Stimulated activated CD8-positive, alpha-beta memory T cell treated with anti-CD3 and anti-CD28 coated beads, Interleukin-7, amount 100 ng/mL, for 24 hours (primary cell): ENCODE measurements at places on chromosomes 1 and 21.

DNA sequence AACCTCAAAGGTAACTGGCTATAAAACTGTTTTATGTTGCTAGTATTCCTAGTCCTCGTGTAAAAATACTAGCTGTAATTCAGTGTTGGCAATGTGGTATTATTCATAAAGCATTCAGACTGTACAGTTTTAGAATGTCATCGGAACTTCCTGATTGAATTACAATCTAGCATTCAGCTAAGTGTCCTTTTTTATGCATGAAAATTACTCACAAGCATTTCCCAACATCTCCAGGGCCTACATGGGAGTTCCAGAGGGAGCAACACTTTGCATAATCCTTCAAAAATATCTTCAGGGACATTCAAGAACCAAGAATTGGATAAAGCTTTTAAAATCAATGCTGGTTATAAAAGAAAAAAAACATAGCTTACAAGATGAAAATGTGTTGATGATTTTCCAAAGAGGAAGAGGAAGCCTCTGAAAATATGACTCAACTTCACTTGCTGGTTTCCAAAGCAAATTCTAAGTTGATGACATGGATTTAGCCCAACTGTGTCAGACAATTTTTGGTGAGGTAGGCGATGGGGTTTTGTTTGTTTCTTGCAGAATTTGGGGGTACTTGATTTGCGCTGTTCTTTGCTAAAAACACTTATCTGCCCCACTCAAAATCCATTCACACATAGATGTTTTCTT, 137.8 kb downstream of the SLC44A5 start:
- no peak for DNase-seq

DNA sequence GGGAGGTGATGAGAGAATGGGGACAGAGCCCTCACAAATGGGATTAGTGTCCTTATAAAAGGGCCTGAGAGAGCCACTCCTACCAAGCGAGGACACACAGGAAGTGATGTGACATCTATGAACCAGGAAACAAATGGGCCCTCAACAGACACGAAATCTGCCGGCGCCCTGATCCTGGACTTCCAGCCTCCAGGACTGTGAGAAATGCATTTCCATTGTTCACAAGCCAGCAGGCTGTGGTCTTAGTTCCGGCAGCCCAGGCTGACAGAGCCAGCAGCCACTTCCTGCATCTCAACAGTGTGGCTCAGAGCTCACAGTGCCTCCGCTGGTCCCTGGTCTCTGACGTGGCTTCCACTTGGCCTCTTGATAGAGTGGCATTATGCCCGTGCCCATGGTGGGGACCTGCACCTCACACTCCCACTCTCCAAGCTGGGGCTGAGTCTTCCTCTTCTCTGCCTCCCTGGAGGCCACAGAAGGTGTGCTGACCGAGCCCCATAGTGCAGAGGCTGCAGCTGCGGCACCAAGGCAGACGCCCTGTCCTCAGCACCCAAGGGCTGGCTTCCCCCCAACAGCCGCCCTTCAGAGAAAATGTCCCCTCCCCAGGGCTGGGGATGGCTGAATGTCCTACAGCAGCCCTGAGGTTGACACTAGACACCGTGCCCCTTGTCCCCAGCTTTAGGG, 44.9 kb downstream of the ACOT7 start:
- no peak for DNase-seq

DNA sequence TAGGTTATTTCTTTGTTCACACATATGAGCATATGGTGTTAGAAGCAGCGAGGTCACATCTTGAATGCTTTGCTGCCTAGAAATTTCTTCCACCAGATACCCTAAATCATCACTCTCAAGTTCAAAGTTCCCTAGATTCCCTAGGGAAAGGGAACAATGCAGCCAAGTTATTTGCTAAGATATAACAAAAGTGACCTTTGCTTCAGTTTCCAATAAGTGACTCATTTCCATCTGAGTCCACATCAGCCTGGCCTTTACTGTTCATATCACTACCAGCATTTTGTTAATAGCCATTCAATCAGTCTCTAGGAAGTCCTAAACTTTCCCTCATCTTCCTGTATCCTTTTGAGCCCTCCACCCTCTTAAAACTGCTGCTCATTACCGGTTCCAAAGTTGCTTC, 1502.5 kb downstream of the KCNT2 start:
- no peak for DNase-seq

DNA sequence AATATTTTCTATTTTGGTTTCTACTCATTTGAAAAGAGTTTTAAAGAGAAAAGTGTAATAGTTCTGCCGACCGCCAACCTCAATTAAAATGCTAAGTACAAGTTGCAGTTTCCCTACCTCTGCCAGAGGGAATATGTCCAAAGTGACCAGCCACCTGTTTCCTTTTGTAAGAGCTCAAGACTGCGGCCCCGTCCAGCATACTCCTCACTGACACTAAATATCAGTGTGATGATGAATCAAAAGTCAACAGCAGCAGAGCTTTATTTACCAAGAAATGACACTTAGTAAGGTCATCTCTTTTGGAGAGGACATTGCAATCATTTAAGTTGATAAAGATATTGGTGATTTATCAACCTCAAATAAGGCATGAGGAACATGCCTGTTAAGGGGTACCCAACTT, 57.4 kb upstream of the NRIP1 start:
- DNase-seq: no peak

- DNase-seq: no peak
Observed at GRCh38 chr1:178344513-178345091, 152.2 kb downstream of the CLEC20A start.

GRCh38 chr1:82086739-82087138, 286.0 kb downstream of the ADGRL2 start:
- no peak for DNase-seq

DNA sequence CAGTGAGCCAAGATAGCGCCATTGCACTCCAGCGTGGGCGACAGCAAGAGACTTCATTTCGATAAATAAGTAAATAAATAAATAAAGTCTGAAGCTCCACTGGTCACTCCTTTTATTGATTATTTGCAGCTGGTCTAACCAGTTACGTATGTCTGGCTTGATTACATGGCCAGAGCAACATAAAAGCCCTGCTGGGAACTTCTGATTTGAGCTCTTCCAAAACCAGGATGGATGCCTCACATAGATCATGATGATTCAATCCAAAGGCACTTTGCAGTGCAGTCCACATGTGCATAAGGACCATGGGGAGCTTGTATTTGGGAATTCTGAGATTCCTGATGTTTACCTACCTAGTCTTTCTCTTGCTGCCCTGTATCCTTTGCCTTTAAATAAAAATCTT, 24.0 kb downstream of the NSUN4 start:
- no peak for DNase-seq

DNA sequence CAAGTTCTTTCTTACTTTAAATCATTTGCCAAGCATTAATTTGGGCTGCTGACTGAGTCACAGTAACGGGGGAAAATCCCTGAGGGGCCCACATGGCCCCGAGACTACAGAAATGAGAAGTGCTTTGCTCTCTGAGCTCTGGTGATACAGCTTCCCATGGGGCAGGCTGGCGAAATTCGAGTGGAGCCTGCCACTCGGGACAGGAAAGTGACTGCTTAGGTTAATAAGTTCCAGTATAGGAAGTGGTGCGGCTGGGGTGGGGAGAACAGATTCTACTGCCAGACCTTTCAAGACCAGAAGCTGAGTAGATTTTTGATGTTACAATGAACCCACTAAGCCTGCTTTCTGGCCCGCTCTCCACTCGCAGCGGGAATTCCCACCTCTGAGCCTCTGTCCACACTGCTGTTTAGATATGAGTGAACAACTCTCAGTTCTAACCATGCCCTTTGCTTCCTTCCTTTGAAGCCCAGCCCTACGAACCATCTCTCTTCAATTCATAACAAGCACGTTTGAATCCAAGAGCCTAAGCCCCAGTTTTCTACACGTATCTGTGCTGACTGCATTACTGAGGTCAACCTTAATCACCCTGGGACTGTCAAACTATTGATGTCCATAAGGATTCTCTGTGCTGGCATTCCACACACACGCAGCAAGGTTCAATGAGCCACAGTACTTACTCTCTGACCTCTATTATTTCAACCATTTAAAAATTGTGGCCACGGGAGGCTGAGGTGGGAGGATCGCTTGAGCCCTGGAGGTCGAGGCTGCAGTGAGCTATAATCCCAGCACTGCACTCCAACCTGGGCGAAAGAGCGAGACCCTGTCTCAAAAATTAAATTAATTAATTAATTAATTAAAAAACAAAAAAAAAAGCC, 9.6 kb downstream of the ZBTB17 start:
- peak; percentile 57 for DNase-seq

DNA sequence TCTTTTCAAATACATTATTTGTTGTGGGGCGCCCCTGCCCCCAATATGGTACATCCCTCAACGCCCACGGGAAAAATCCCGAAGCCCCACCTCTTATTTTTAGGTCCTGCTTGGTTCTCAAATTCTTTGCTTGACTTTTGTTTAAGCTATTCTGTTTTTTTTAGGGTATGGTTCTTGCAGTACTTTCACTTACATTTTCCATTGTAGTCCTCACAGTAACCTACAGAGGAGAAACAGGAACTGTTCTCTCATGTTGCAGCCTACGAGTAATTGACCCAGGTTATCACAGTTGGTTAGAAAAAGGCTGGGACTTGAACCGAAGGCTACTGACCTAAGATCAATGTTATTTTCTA, 697 bp upstream of the C21orf91 start:
- DNase-seq: no peak

GRCh38 chr1:30704765-30705509, 18.4 kb downstream of the MATN1 start:
- no peak for DNase-seq

- DNase-seq: no peak
Observed at GRCh38 chr21:18369115-18369514, 34.5 kb downstream of the TMPRSS15 start.

GRCh38 chr21:40567501-40567900, 279.5 kb downstream of the DSCAM start:
- DNase-seq: no peak

DNA sequence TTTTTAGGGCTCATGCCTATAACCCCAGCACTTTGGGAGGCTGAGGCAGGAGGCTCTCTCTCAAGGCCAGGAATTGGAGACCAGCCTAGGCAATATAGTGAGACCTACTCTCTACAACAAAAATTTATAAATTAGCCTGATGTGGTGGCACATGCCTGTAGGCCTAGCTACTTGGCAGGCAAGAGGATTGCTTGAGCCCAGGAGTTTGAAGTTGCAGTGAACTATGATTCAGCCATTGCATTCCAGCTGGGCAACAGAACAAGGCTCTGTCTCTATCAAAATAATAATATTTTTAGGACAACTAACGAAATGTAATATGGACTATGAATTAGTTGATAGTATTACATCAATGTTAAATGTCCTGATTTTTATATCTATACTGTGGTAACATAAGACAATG, 68.8 kb upstream of the ARID1A start:
- no peak for DNase-seq

- no peak for DNase-seq
Observed at GRCh38 chr1:160459056-160459455, 58.7 kb downstream of the VANGL2 start.

DNA sequence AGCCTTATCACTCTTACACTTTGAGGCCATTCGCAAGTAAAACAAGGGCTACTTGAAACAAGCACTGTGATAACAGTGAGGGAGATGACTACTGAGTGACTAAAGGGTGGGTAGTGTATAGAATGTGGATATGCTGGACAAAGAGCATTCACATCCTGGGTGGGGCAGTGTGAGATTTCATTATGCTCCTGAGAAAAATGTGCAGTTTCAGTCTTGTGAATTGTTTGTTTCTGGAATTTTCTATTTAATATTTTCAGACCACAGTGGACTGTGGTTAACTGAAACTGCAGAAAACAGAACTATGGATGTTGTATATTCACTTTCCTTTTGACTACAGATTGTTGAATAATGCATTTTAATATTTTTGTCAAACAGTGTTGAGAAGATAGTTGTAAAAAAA, 25.1 kb upstream of the B3GALT2 start:
- no peak for DNase-seq

DNA sequence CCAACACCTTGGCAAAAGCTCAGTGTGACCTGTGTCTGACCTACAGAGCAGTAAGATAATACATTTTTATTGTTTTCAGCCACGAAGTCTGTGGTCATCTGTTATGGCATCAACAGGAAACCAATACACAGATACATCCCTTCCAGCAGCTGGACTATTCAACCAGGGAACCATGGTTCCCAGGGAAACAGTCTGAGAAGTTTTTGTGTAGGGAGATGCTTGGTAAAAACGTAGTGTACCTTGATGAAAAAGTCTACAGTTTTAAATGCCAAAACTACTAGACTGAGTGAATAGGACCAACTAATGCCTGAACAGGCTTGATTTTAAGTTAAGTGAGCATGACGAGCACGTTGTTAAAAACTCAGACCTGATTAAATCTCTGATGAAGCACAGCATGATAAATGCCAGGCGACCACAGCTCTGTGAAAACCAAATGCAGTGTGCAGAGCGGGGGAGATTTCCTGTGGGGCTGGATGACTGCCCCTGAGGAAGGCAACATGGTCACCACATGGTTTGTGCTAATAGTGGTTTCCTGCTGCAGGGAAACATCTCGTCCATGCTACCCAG, 228.9 kb downstream of the TNR start:
- no peak for DNase-seq

- no peak for DNase-seq
Observed at GRCh38 chr1:30974536-30974935, 66.0 kb upstream of the SDC3 start.

DNA sequence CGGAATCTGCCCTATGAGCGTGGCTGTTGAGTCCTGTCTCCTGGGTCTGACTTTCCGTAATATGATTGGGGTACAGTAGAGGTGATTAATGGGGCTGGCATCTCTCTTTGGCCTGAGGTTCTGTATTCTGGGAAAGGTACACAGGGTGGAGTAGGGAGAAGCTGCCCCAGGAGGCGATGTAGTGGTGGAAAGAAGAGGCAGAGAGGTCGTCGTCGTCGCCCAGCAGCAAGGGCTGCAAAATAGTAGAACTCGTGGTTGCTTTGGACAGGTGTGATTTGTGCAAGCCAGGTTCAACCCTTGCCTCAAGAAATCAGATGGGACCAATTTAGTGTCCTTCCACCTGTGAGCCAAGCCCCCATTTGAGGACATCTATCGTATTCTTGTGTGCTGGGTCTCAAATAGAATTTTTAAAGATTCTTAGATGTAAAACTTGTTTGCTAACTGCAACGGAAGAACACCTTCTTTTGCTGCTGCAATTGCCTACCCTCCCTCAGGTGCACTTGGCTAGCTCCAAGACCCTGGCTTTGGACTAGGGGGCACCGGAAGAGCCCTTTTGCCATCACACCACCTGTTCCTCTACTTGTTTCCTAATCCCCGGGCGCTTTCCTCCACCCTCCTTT, 1.3 kb upstream of the HMGN2 start:
- DNase-seq: no peak

GRCh38 chr1:213989002-213989855, 1.5 kb downstream of the PROX1 start:
- DNase-seq: no peak

GRCh38 chr1:114685851-114686250, 9.5 kb downstream of the AMPD1 start:
- no peak for DNase-seq

- no peak for DNase-seq
Observed at GRCh38 chr1:97385536-97386277, 535.1 kb downstream of the DPYD start.

GRCh38 chr1:31374511-31375196, 1.8 kb upstream of the FABP3 start:
- no peak for DNase-seq
